ENCODE measurements at places on chromosomes 5 and 9.

DNA sequence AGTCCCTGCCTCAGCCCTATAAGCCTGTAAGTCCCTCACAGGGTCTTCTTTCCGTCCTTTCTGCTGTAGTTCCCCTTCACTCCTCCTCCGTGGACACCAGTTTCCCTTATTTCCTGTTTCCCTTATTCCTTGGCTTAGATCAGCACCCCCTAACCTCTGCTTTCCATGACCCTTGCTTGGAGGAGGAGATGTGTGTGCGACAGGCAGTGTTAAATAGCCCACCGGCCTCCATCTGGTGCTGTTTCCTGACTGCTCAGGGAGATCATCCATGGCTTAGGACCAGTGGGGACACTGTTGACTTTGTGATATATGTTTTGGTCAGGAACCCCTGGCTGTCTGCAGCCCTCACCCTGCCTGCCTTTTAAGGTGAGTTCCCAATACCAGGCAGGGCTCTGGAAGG is 34.1 kb upstream of the PSD2 start:
- peak; percentile 16 for DNase-seq

GRCh38 chr5:12522116-12522515 is 617.9 kb upstream of the CTNND2 start:
- DNase-seq: no peak

DNA sequence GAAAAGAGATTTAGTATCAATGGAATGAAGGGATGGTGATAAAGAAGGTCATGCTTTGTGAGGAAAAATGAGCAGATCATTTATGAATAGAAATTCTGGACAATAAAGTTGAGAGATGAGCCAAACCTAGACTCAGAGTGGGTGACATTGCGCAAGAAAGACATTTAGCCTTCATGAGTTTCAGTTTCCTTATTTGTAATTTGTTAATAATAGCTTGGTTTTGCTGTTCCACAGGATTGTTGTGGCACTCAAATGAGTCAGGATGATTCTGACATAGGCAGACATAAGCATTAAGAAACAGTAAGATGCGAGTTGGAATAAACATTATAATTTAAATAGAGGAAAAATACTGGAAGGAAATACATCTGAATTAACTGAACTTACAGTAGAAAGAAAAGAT is 34.8 kb downstream of the ITGA2 start:
- no peak for DNase-seq

GRCh38 chr5:179362355-179362754 is 17.1 kb upstream of the ADAMTS2 start:
- no peak for DNase-seq

DNA sequence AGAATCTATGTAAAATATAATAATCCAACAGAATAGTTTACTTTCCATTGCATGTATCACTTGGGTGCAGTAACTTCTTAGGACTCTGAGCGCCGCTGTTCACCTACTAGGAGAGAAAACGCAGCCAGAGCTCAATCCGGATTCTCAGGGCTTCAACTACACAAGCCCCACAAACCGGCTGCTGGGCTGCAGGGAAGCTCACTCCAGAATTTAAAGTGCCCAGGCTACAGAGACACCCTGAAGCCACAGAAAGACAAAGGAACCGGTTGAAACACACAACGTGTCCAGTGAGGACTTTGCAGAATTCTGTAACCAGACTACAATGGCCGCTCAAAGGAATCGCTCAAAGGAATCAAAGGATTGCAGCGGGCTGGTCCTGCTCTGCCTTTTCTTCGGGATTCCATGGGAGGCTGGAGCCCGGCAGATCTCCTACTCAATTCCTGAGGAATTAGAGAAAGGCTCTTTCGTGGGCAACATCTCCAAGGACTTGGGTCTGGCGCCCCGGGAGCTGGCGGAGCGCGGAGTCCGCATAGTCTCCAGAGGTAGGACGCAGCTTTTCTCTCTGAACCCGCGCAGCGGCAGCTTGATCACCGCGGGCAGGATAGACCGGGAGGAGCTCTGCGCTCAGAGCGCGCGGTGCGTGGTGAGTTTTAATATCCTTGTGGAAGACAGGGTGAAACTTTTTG is at the start of gene PCDHGA10:
TSS of gene PCDHGA10 (plus strand) at position 134 of the 686 bp plus-strand sequence. CDS start at position 323, 189 bp downstream.
- DNase-seq: no peak

DNA sequence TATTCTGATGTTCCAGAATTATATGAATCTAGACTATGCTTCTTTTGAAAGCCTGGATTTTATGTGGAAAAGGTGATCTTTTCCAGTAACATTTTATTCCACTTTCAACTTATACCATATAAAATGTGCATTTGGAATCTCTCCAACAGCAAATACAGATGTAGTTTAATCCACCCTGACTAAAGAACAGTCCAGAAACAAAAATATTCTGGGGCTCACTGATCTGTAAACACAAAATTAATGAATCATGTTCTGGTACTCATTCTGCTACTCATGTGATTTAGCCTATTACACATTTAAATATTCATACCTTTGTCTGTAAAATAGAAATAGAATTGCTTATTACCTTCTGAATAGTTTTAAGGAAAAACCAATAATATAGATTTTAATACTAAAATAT is 125.8 kb downstream of the ARRDC3 start:
- DNase-seq: no peak

GRCh38 chr5:149062371-149063016 is 368 bp downstream of the SH3TC2 start:
- DNase-seq: no peak

DNA sequence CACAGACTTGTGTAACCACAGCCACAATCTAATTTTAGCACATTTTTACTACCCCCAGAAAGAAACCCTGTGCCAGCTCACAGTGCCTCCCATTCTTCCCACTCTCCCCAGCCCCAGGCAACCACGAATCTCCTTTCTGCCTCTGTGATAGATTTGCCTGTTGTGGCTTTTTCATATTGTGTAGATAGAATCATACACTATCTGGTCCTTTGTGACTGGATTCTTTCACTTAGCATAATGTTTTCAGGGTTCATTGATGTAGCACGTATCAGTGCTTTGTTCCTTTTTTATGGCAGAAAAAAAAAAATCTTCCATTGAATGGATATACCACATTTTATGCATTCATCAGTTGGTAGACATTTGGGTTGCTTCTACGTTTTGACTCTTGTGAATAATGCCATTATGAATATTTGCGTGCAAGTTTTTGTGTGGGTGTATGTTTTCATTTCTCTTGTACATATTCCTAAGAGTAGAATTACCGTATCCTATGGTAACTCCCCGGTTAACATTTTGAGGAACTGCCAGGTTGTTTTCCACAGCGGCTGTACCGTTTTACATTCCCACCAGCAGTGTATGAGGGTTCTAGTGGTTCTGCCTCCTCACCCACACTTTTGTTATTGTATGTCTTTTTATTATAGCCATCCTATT is 64.5 kb downstream of the RCL1 start:
- DNase-seq: no peak

- DNase-seq: no peak
These were observed 79.3 kb downstream of the CACNA1B start for GRCh38 chr9:137956688-137957385.

DNA sequence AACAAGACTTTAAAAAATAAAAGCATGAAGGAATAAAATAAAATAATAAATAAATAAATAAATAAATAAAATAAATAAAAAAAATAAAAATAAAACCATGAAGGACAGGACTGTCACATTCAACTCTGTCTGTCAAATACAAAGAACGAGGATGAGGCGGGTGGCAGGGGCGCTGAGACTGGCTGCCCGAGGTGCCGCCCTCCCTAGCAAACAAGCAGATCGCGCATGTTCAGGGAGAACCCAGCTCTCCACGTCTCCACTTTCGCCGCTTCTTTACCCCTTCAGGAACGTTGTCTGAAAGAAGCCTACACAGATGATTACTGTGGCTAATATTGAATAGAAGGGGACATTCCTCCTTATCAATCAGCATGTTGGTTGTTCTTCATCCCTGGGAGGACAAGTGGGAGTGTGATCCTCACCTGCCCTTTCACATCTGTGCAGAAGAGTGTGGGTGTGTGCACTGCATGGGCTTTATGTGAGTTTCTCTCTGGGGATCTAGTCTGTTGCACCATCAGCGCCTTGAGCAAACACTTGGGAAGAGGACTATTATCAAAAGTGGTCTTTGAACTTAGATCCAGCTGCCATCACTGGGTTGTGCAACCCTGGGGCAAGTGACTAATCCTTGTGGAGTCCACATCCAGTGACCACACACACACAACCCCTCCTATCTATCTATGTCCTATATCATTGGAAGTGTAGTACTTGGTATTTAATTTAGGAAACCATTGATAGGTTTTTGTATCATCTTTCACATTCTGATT is 399.2 kb downstream of the IRX2 start:
- DNase-seq: no peak

- DNase-seq: no peak
These were observed 17.8 kb downstream of the MAN2A1 start for GRCh38 chr5:109707531-109707930.

DNA sequence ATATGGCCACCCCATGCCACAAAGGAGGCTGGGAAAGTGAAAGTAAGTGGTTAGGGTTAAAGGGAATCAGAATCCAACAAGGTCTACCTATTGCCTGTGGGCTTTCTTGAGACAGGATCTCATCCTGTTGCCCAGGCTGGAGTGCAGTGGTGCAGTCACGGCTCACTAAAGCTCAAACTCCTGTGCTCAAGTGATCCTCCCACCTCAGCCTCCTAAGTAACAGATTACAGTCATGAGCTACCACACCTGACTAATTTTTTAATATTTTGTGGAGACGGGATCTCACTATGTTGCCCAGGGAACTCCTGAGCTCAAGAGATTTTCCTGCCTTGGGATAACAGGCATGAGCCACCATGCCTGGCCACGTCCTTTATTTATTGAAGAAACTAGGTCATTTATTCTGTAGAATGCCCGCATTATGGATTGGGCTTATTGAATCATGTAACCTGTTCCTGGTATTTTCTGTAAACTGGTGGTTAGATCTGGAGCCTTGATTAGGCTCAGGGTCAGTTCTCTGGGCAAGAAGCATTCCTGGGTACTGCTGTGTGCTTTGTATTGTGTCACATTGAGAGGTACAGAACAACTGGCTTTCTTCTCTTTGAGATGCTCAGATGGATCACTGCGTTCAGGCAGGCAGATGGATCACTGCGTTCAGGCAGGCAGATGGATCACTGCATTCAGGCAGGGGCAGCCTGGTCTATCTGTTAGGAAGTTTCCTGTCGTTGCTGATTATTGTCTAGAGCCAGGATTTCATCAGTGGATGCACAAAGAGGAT is 41.6 kb downstream of the ERGIC1 start:
- no peak for DNase-seq

DNA sequence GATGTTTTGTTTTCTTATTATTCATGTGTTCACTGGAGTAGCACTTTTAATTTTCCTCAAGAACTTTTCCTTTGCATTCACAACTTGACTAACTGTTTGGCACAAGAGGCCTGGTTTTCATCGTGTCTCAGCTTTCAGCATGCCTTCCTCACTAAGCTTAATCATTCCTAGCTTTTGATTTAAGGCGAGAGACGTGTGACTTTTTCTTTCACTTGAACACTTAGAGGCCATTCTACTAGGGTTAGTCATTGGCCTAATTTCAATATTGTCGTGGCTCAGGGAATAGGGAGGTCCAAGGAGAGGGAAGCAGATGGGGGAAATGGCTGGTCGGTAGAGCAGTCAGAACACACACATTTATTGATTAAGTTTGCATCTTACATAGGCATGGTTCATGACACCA is 94.0 kb downstream of the ZNF462 start:
- DNase-seq: no peak

GRCh38 chr9:129768486-129768885 is 15.6 kb upstream of the PTGES start:
- DNase-seq: no peak

DNA sequence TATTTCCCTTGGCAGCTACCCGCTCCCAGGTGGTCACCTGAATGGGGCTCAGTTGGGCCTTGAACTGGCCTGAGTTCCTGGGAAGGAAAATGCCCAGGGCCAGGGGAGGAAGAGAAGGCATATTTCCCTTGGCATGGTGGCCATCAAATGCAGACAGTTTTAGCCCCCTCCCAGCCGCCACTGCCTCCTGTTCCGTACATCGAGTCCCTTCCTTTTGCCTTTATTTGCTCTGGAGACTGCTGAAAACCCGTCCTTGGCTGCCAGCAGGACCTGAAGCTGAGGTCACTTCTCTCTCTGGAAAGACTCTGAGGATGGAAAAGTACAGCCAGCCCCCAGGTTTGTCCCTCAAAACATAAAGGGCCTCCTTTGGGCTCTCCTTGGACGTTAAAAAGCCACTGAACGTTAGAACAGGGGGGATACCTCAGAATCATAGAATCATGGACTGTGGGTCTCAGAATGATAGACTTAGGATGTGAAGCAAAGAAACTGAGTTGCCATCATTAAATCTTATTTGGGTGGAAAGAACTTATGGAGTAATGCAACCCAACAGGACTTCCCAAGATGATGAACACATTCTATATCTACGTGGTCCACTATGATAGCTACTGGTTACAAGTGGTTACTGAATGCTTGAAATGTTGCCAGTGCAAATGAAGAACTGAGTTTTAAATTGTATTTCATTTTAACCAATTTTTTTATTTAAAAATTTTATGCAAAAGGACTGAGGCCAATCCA is 7.1 kb downstream of the SPARC start:
- DNase-seq: peak; percentile 28

DNA sequence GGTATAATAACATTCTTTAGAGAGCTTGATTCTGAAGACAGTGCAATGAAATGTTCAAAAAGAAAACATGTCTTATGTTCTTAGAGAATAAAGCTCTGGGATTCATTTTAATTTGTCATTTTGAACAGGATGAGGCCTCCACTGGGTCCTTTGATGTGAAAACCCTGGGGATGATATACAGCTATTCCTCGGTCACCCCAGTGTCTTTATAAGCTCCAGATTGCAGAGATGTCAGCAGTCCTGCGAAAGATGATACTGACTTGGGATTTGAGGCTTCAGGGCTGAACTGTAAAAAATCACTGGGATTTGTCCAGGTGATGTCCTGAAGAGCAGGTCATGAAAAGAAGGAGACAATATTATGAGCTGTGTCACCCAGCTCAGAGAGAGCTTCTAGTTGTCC is 529.7 kb upstream of the ZNF608 start:
- DNase-seq: no peak

- no peak for DNase-seq
These were observed 88.8 kb upstream of the PITX1 start for GRCh38 chr5:135122797-135123196.

DNA sequence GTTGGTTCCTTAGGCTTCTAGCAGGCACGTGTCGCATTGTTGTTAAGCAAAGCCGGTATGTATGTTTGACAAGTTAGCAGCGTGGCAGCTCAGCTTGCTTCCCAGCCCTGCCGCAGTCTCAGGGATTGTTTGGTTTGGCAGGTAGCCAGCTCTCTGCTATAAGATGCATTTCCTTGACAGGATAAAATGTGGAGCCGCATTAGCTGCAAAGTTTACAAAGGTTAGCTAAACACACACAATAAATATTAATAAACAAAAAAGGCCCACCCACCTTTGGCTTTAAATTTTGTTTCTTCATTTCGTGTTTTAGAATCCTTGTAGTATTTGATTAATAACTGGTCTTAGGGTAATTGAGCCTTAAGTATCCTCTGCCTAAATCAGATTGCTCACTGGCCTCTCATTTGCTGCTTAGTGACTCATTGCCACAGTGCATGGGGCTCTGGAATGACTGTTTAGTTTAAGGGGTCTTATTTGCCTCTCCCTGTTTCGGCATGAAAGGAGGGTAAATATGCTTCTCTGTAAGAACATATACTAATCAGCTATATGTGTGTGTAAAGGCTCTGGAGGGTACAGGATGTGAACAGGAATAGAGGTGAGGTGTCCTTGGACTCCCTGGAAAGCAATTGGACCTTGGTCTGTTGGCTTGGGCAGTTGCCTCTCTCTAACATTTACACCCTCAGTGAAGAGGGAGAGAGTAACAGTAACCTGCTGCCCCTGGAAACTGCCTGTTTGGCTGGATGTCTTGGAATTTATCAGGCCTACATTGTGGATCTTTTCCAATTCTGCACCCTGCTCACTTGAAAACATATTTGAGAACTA is 122.0 kb downstream of the GDNF start:
- DNase-seq: peak; percentile 78

GRCh38 chr5:138772986-138773594 is 19.9 kb downstream of the CTNNA1 start:
- no peak for DNase-seq
